ENCODE measurements at places on chromosomes 4 and X. TPM values are rescaled to one million over a fixed set of nuclear protein-coding genes. Genes with fewer than 3 reads are reported as not detected.

DNA sequence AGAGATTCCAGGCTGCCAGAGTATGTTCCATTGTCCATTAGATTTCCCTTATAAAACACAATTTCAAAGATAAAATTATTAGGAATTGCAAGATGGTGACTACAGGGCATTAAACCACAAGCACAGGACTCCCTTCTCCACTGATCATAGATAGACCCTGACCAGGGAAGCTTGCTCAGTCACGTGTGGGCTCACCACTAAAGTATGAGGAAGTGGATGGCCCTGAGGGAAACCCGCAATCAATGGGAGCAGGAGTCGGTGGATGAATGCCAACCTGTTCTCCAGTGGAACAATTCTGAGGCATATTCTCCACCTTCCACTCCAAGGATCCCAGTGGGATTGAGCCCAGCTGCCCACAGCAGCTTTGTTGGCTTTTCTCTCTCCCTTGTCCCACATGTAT is 515.7 kb downstream of the BCOR start:
- no peak overlapping the region for H3K27ac ChIP-seq
- H3K4me3 ChIP-seq: no peak overlapping the region
- H3K36me3 ChIP-seq: no peaks in the 10 kb centered on the region

GRCh38 chrX:148134578-148134977 is 153.4 kb downstream of the FMR1NB start:
- no peaks in the 10 kb centered on the region for H3K27me3 ChIP-seq
- H3K36me3 ChIP-seq: no peaks in the 10 kb centered on the region
- no peak overlapping the region for H3K27ac ChIP-seq
- H3K4me3 ChIP-seq: no peak overlapping the region

GRCh38 chr4:125773931-125774330 is 459.2 kb downstream of the FAT4 start:
- H3K27ac ChIP-seq: no peak overlapping the region
- DNase-seq: no peak
- no peaks in the 10 kb centered on the region for H3K36me3 ChIP-seq
- no peaks in the 10 kb centered on the region for H3K27me3 ChIP-seq
- no peak overlapping the region for H3K4me3 ChIP-seq

DNA sequence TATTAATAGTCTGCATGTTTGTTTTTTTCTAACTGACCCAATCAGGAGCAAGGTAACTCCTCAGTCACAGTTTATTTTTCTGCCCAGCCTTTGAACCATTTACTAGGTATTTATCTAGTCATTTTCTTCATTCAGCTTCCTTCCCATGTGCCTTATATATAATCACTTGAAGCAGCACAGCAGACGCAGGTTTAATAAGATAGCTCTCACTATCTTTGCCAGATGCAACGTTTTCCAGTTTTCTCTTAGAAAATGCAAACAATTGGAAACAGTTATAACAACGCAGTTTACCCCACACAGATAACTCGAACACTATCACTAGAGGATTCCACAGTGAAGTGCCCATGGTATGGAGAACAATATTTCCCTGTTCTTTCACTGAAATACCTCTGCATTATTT is 56.4 kb upstream of the NFKB1 start:
- H3K4me1 ChIP-seq: no peaks in the 10 kb centered on the region
- no peak for DNase-seq
- H3K36me3 ChIP-seq: no peaks in the 10 kb centered on the region

- DNase-seq: no peak
- peaks cover 16% of the 10 kb centered on the region for H3K4me1 ChIP-seq
Measured at GRCh38 chr4:86972997-86973396, 38.2 kb downstream of the AFF1 start.

DNA sequence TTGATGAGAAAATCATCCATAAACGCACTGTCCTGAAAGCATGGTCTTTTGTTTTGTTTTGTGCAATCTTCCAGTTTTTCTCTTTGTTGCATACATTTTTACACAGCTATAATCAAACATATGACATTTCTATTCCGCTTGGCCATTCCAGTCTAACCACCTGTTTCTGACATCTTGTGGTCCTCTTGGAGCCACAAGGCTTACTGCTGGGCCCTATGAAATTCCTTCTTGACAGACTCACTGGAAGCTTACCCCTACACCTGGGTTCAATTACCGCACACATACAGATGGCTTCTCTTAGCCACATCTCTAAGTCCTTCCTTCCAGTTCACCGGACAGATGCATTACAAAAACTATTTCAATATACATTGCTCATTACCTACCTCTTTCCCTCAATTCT is 72.4 kb downstream of the PAPSS1 start:
- DNase-seq: no peak
- no peaks in the 10 kb centered on the region for H3K27me3 ChIP-seq
- no peak overlapping the region for H3K27ac ChIP-seq
- H3K36me3 ChIP-seq: peaks cover 20% of the 10 kb centered on the region
- H3K4me1 ChIP-seq: no peaks in the 10 kb centered on the region

GRCh38 chr4:40299811-40300292 is 35.3 kb upstream of the CHRNA9 start:
- H3K27ac ChIP-seq: peak overlapping the region; percentile 97
- H3K36me3 ChIP-seq: peaks cover 2% of the 10 kb centered on the region
- DNase-seq: no peak
- no peaks in the 10 kb centered on the region for H3K27me3 ChIP-seq
- no peak overlapping the region for H3K4me3 ChIP-seq

- peak; percentile 6 for DNase-seq
- H3K27ac ChIP-seq: no peak within 1 kb of the TSS
- no peaks in the 10 kb centered on the region for H3K27me3 ChIP-seq
- H3K36me3 ChIP-seq: no peaks in the 10 kb centered on the region
- H3K4me1 ChIP-seq: no peaks in the 10 kb centered on the region
Measured at GRCh38 chr4:56681158-56681852, at the start of gene HOPX. TSS of gene HOPX (minus strand) at chr4:56681296. CDS start at chr4:56657816, 23,480 bp downstream.

- no peaks in the 10 kb centered on the region for H3K36me3 ChIP-seq
- DNase-seq: no peak
- H3K27me3 ChIP-seq: no peaks in the 10 kb centered on the region
Measured at GRCh38 chr4:118367872-118368271, 15.1 kb upstream of the PRSS12 start.

DNA sequence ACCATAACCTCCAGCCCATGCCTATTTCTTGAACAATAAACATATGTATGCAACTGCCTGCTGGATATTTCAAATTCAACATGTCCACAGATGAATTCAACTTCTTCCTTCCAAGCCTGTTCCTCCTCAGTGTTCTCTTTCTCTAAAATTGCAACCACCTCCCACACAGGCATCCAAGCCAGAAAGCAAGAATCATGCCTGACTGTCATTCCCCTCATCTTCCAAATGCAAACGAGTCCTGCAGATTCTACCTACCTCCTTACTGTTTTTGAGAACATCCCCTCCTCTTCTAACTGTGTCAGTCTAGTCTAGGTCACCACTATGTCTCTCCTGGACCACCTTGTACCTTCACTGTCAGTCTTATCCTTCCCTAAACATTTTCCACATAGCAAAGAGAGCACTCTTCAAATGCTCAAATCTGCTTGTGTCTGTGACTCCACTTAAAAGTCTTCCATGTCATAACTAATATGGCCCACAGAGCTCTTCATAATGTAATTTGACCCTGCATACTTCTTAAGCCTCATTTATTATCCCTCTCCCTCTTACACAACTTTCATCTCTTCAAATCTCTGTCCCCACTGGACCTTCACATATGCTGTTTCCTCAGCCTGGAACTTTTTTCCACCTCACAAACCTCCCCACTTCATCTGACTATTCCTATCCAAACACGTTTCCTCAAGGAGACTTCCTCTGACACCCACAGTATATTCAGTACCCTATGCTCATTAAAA is 25.7 kb downstream of the MAPK10 start:
- no peaks in the 10 kb centered on the region for H3K4me1 ChIP-seq
- H3K36me3 ChIP-seq: no peaks in the 10 kb centered on the region
- DNase-seq: no peak
- H3K27me3 ChIP-seq: no peaks in the 10 kb centered on the region

- no peaks in the 10 kb centered on the region for H3K27me3 ChIP-seq
- no peak overlapping the region for H3K4me3 ChIP-seq
- H3K4me1 ChIP-seq: peaks cover 2% of the 10 kb centered on the region
- no peak for DNase-seq
- H3K36me3 ChIP-seq: no peaks in the 10 kb centered on the region
- H3K27ac ChIP-seq: no peak overlapping the region
Measured at GRCh38 chrX:13179100-13179499, 134.7 kb upstream of the FAM9C start.

DNA sequence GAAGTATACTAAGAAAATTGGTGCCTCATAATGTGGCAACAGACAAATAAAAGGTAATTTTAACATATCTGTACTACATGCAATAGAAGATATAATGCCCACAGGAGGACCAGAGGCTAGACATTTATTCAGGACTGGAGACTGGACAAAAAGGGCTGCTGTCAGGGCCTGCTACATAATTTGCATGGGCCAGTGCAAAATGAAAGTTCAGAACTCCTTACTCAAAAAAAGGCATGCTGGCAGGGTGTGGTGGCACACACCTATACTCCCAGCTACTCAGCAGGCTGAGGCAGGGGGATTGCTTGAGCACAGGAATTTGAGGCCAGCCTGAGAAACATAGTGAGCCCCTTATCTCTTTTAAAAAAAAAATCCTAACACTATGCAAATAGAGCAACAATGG is 12.4 kb upstream of the MAOA start:
- H3K27me3 ChIP-seq: no peaks in the 10 kb centered on the region
- H3K27ac ChIP-seq: no peak overlapping the region
- no peak overlapping the region for H3K4me3 ChIP-seq
- DNase-seq: no peak
- H3K4me1 ChIP-seq: no peaks in the 10 kb centered on the region

- H3K27ac ChIP-seq: peak overlapping the region; percentile 97
- H3K36me3 ChIP-seq: peaks cover 8% of the 10 kb centered on the region
- DNase-seq: no peak
- peaks cover 27% of the 10 kb centered on the region for H3K4me1 ChIP-seq
- peak overlapping the region; percentile 68 for H3K4me3 ChIP-seq
Measured at GRCh38 chr4:108168160-108168670, 517 bp downstream of the LEF1 start.

- DNase-seq: no peak
- no peaks in the 10 kb centered on the region for H3K27me3 ChIP-seq
- no peak overlapping the region for H3K4me3 ChIP-seq
- no peaks in the 10 kb centered on the region for H3K36me3 ChIP-seq
Measured at GRCh38 chr4:135065366-135065765, 863.8 kb upstream of the PABPC4L start.

DNA sequence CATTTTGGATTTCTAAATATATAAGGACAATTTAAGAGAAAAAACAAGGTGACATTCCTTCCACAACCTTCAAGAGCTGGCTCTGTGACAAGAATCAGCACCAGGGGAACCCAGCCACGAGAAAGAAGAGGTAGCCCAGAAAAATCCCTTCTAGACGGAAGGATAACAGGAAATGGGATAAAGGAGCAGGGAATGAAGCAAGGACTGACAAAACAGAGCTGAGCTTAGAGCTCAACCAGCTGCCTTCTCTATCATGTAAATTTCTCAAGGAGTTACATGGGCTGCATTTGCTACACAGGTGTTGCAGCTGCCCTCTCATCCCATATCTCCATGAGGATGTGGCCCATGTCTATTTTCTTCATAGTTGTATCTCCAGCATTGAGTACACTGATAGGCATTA is 154.2 kb upstream of the PRDX4 start:
- H3K4me1 ChIP-seq: no peaks in the 10 kb centered on the region
- no peak overlapping the region for H3K27ac ChIP-seq

GRCh38 chrX:44244008-44244407 is 99.5 kb downstream of the EFHC2 start:
- no peaks in the 10 kb centered on the region for H3K4me1 ChIP-seq
- no peaks in the 10 kb centered on the region for H3K27me3 ChIP-seq
- no peak overlapping the region for H3K27ac ChIP-seq
- H3K36me3 ChIP-seq: no peaks in the 10 kb centered on the region
- no peak overlapping the region for H3K4me3 ChIP-seq
- DNase-seq: no peak

GRCh38 chr4:141124224-141124623 is 9.0 kb downstream of the RNF150 start:
- peaks cover 4% of the 10 kb centered on the region for H3K4me1 ChIP-seq
- H3K4me3 ChIP-seq: no peak overlapping the region
- H3K36me3 ChIP-seq: no peaks in the 10 kb centered on the region

DNA sequence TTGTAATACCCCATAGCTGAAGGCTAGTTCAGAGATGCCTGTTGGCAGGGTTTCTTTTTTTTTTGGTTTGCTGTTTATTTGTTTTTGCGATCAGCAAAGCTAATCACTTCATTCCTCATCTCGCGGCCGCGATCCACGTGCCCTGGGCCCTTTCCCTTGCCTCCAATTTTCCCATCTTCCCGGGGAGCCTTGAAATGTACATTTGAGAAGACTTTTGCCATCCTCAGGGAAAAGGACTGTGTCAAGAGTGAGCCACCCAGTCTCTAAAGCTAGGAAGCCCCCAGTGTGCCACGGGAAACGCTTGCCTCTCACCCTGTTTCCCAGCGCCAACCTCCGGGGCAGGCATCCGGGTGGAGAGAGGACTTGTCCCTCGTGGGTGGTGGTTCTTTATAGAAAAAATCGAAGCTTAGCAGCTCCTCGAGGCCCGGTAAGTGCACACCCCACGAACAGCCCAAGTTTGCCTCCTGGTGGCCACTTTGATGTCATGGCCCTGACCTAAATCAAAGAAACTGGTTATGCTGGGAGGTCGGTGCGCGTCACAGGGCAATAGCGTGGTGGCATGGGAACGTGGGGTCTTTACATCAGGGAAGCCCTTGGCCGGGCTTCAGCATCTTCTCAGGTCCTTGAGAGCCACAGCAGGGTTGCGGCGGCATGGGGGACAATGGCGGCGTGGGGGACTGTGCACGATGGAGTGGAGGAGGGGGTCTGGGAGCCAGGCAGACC is 42.0 kb downstream of the MAP7D3 start:
- no peak for DNase-seq
- no peak overlapping the region for H3K4me3 ChIP-seq
- no peaks in the 10 kb centered on the region for H3K4me1 ChIP-seq
- H3K27me3 ChIP-seq: no peaks in the 10 kb centered on the region
- H3K36me3 ChIP-seq: no peaks in the 10 kb centered on the region

GRCh38 chr4:77910676-77911075 is 48.0 kb downstream of the MRPL1 start:
- H3K36me3 ChIP-seq: no peaks in the 10 kb centered on the region
- no peaks in the 10 kb centered on the region for H3K27me3 ChIP-seq
- H3K27ac ChIP-seq: no peak overlapping the region
- no peaks in the 10 kb centered on the region for H3K4me1 ChIP-seq
- no peak overlapping the region for H3K4me3 ChIP-seq

GRCh38 chr4:101292901-101293300 is 54.4 kb downstream of the PPP3CA start:
- no peak overlapping the region for H3K4me3 ChIP-seq
- no peaks in the 10 kb centered on the region for H3K4me1 ChIP-seq
- no peak overlapping the region for H3K27ac ChIP-seq
- no peaks in the 10 kb centered on the region for H3K36me3 ChIP-seq
- H3K27me3 ChIP-seq: no peaks in the 10 kb centered on the region
- DNase-seq: no peak

The PAGE2B gene
- total RNA-seq: 0.14 TPM

The SYP gene
- 14.4 TPM for total RNA-seq

The CLDN24 gene
- total RNA-seq: not detected

The GPC4 gene
- 2.6 TPM for total RNA-seq

The PDE5A gene
- 5.2 TPM for total RNA-seq

The SCML1 gene
- 10.2 TPM for total RNA-seq

The SSX3 gene
- total RNA-seq: not detected

The DCLK2 gene
- total RNA-seq: 1.1 TPM

Data from thymus (tissue), 14 donors.